ENCODE measurements at places on chromosomes 6 and 20.

GRCh38 chr20:56628873-56629463 lies at the start of gene TFAP2C:
Gene TFAP2C, plus strand, starts transcription at chr20:56629306. Its CDS starts 239 bp downstream, at chr20:56629545.
- DNase-seq, result no peak

- no peak for DNase-seq
Measured at GRCh38 chr6:125367036-125367782, 65.4 kb upstream of the HDDC2 start.

DNA sequence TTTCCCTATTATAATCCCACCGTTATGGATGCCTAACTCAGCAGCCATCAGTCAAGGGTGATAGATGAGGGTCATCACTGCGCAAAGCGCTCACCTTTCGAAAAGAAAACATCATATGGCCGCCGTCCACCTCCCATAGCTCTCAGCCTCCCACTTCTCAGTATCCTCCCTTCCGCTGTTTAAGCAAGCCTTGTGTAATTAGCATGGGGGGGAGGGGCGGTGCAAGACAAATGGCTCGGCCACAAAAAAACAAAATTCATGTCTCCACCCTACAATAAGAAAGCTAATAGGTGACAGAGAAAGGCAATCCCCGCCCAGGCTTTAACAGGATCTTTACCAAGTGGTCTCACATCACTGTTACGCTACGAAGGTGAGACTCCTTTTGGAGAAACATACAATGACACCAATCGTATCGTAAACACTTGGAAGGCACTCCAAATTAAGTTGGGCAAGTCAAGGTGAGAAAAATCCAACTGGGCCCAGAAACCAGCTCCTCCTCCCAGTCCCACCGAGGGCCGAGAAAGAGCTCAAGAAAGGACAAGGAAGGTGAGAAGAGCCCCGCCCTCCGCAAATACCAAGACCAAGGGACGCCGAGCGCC lies 645 bp downstream of the DDX39B start:
- peak; percentile 35 for DNase-seq

- no peak for DNase-seq
Measured at GRCh38 chr20:31596831-31597480, 8.1 kb upstream of the ID1 start.

GRCh38 chr20:42735539-42735938 lies 454.2 kb downstream of the PTPRT start:
- no peak for DNase-seq

GRCh38 chr6:50030777-50031562 lies 9.2 kb upstream of the DEFB110 start:
- DNase-seq, result peak; percentile 9

DNA sequence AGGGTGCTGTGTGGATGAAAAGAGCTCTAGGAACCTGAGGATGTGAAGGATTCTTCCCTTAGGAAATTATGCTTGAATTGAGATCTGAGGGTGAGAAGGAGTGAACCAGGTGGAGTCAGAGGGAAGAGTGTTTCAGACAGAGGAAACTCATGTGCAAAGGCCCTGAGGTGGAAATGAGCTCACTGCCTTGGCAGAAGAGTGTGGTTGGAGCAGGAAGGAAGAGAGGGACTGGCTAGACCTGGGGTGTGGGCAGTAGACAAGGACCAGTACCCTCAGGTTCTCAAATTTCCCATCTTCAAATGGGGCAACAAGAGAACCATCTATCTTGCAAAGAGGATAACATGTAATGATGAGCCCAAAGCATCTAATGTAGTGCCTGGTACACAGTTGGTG lies 24.0 kb upstream of the GTSF1L start:
- DNase-seq, result no peak

DNA sequence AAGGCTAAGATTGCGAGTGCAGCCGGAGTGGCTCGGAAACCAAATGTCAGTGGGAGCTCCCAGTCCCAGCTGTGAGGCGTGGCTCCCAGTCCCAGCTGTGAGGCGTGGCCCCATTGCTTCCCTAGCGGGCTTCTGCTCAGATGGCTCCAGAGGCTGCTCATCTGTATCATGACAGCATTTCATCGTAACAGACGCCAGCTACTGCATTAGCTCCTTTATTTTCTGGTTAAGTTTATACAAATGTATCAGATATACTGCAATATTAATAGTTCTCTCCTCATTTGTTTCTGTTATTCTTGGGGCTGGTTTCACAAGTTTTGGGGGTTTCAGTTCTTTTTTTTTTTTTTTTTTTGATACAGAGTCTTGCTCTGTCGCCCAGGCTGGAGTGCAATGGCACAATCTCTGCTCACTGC lies 34.7 kb upstream of the TBXT start:
- no peak for DNase-seq

DNA sequence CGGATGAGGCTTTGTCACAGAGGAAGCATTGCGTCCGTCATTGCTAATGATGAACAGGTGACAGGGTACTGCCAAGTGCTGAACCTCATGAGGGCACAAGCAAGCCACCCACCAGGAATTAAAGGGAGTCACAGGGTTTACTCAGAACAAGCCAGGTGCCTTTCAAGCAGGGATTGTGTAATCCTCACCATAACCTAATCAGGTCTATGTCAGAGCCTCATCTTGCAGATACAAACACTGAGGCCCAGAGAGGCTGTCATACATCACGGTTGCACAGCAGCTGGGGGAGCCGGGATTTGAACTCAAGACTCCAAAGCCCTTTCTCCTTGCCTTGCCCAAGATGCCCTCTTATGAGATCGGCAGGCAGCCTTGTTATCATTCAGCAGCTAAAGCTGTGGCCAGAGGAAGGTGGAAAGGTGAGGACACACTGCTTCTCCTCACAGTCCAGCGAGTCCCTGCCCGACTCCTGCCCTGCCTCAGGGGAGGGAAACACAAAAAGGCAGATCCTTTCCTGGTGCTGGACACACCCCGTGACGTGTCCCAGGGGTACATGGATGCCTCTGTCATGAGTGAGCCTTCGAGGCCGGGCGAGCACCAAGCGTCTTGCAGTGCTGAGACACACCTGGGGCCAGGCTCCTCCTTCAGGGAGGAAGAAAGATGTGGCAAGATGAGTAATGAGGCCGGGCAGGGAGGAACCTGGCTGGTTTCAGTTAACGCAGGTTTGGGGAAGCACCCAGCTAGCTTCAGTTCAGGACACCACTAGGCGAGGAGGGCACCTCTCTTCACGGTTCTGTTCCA lies 214.9 kb downstream of the LY86 start:
- DNase-seq, result no peak

GRCh38 chr20:63682384-63683139 lies 13.9 kb upstream of the TNFRSF6B start:
- DNase-seq, result no peak

GRCh38 chr6:90103056-90103800 lies 193.4 kb downstream of the BACH2 start:
- DNase-seq, result no peak

DNA sequence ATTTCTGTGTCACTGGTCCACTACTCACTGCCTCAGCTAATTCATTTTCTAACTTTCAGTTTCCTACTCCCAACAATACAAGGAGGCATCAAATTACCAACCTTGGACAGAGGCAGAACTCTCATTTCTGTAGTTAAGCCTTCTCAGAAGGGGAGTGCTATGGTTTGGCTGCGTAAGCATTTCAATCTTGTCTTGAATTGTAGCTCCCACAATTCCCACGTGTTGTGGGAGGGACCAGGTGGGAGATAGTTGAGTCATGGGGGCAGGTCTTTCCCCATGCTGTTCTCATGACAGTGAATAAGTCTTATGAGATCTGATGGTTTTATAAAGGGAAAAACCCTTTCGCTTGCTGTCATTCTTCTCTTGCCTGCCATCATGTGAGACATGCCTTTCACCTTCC lies 22.9 kb downstream of the HLA-DRA start:
- no peak for DNase-seq

GRCh38 chr6:79630883-79631692 lies at the start of gene SH3BGRL2:
Gene SH3BGRL2, plus strand, starts transcription at chr6:79631329. Its CDS starts 133 bp downstream, at chr6:79631462.
- DNase-seq, result peak; percentile 35

DNA sequence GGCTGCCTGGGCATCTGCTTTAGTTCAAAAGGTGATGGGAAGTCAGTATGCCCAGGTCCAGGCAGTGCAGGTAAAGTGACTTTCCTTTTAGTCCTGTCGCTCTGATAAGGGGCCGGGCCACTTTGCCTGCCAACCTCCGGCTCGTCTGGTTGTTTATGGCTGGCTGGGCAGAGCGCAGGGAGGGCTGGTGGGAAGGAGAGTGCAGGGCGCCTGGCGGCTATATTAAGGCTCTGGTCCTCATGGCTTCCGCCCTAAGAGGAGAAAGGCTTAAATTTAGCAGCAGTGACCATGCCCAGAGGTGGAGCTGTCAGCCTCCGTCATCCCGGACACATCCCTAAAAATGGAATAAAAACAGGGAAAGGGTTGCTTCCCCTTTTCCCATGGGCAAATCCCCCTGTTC lies 14.6 kb downstream of the GATA5 start:
- no peak for DNase-seq

DNA sequence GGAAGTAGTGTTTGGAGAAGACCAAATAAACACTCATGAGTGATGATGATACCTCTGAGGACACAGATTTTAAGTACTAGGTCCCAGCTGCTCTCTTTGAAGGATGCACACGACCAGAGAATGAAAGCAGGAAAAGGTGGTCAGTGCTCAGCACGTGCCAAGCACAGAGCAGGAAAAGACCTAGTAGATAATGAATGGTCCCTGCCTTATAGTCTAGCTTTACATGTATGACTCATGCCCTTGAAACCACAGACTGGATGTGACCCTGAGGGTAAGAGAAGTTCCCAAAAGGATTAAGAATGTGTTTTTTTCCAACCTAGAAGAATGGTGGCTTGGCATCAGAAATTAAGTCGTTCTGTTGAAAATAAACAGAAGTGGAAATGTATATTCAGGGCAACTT lies 2.8 kb upstream of the MC3R start:
- no peak for DNase-seq

GRCh38 chr6:163789199-163789810 lies 374.8 kb downstream of the QKI start:
- no peak for DNase-seq

GRCh38 chr6:134317471-134318131 lies at the start of gene SGK1:
Gene SGK1, minus strand, starts transcription at chr6:134318112. Its CDS starts 652 bp downstream, at chr6:134317460.
- peak; percentile 13 for DNase-seq

GRCh38 chr20:47487175-47487917 lies 14.3 kb upstream of the NCOA3 start:
- DNase-seq, result no peak

DNA sequence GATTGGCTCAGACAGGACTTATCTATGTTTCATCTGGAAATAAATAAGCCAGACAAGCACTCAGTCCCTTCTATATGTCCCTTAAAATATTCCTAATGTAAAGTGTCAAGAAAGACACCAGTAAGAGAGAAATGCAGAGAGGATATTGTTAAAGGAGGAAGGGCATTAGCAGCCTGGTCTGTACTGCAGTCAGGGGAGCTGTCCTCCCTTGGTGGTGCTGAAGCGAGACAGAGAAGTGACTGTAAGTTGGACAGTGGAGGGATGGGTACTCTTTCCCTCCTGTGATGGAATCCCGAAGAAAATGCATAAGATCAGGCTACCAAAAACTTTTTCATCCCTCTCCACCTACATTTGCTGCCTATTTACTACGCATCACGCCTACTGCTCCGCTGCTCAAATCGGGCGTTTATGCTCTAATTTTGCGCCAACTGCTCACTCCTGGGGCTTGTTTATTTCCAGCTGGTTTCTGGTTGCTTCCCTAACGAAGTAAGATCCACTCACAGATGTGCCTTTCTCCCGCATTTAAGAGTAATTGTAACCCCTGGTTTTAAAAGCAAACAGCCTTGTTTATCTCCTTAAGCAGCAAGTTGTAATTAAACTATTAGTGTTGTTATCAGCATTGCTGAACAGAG lies 35.2 kb downstream of the PHACTR1 start:
- no peak for DNase-seq

GRCh38 chr6:112842330-112842685 lies 495.2 kb downstream of the RFPL4B start:
- DNase-seq, result no peak

GRCh38 chr6:30913721-30914075 lies 340 bp upstream of the VARS2 start:
- DNase-seq, result no peak

- DNase-seq, result peak; percentile 92
Measured at GRCh38 chr20:58669287-58670006, 18.4 kb downstream of the STX16 start.

GRCh38 chr6:41428996-41429421 lies 93.6 kb downstream of the NCR2 start:
- no peak for DNase-seq

- no peak for DNase-seq
Measured at GRCh38 chr6:160106701-160107100, 14.9 kb upstream of the SLC22A1 start.

- no peak for DNase-seq
Measured at GRCh38 chr6:6246544-6246943, 73.9 kb downstream of the F13A1 start.

GRCh38 chr6:142685852-142686506 lies 259.0 kb downstream of the HIVEP2 start:
- DNase-seq, result no peak

DNA sequence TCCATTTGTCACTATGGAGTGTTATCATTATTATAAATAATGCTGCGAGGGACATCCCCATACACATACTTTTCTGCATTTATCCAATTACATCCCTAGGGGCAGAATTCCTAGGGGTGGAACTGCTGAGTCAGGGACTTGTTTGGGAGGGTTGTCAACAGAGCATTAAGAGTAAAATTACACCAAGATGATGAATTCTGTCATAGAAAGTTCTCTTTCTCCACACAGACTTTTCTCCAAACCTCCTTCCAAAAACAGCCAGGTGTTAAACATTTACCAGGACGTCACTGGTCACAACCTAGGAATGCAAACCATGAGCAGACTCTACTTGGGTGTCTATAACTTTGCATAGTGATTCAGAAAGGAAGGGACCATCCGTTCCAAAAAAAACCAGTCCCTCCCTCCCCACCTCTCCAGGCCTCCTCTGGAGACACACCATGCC lies 95.5 kb downstream of the PRND start:
- DNase-seq, result no peak

- no peak for DNase-seq
Measured at GRCh38 chr20:4025679-4026078, 10.3 kb upstream of the RNF24 start.

DNA sequence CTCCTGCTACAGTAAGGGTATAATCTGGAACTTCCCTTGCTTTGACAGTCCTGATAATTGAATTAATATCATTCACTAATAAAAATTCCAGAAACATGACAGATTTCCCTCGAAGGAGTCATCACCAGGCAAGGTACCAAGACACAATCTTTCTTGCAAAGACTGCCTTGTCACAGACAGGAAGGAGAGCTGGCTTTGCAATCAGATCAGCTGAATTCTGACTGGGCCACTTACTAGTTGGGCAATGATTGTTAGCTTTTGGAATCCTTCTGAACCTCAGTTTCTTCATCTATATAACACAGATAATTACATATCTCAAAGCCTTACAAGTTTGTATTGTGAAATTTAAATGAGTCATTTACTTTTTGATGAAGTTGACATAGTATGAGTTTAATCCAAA lies 344.2 kb downstream of the RFPL4B start:
- DNase-seq, result no peak
